Psoas muscle (tissue), 8 donors: ENCODE measurements at places on chromosomes 4 and X. TPM values are rescaled to one million over a fixed set of nuclear protein-coding genes. Genes with fewer than 3 reads are reported as not detected.

DNA sequence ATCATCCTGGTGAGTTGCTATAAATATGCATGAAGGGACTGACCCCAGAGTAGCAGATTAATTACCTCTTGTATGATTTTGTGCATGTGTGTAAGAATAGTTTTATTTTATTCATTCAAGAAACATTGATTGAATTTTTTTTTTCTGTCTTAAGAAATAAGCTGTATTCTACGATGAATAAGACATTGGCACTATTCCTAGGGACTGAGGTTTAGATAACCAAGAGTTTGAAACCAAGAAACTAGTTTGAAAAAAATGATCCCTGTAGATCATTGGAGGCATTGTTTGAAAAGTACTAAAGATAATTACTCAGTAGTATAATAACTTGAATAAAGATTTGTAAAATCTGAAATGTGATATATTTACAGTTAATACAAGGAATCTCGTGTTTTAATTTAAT, 1086.9 kb downstream of the PCDH7 start:
- no peak for DNase-seq

- no peak for DNase-seq
Measured at GRCh38 chr4:2928242-2929176, 34.7 kb downstream of the NOP14 start.

The STPG2 gene
- polyA plus RNA-seq, result not detected

GRCh38 chr4:113467581-113467980, 294.0 kb downstream of the CAMK2D start:
- no peak for DNase-seq

DNA sequence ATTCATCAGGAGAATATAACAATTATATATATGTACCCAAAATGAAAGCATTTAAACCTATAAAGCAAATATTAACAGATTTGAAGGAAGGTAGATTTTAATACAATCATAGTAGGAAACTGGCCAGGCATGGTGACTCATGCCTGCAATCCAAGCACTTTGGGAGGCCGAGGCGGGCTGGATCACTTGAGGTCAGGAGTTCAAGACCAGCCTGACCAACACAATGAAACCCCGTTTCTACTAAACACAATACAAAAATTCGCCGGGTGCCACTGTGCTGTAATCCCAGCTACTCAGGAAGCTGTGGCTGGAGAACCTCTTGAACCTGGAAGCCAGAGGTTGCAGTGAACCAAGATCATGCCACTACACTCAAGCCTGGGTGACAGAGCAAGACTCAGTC, 118.3 kb downstream of the KCNIP4 start:
- DNase-seq, result no peak

- no peak for DNase-seq
Measured at GRCh38 chrX:36241397-36241796, 321.9 kb downstream of the CFAP47 start.

DNA sequence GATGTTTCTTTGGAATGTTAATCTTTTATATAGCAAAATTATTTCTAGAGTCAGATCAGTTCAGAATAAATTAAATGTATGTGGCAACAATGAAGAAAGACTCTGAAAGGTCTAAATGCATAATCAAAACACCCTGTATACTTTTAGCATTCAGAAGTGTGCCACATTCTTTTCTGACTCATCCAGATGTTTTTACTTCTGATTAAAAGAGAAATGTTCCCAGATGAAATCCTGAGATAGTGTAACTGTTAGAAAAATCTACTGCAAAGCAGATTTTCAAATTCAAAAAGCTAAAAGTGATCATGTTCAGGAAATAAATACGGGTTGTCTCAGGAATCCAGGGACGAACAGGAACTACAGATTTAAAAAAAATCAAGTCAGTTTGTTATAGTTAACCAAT, 241.4 kb downstream of the GRIA3 start:
- DNase-seq, result no peak

The ITGB1BP2 gene
- polyA plus RNA-seq, result 13.8 TPM

DNA sequence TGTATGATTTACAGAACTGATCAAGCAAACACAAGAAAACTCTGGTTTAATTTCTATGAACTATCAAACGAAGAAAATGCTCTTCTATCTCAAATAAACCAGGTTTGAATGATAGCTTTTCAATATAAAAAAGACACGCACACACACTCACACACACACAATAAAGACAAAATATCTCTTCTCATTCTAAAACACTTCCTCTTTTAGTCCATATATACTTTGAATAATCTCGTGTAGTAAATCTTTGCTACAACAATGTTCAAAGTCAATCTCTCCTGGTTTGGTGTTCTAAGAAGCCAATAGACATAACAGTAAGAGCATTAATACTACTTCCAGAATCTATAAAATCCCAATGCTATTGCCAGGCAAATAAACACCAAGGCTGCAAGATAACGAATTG, 13.3 kb downstream of the CXCL2 start:
- no peak for DNase-seq

The CHRDL1 gene
- 2.3 TPM for polyA plus RNA-seq
